ENCODE measurements at places on chromosomes 5 and 9.

DNA sequence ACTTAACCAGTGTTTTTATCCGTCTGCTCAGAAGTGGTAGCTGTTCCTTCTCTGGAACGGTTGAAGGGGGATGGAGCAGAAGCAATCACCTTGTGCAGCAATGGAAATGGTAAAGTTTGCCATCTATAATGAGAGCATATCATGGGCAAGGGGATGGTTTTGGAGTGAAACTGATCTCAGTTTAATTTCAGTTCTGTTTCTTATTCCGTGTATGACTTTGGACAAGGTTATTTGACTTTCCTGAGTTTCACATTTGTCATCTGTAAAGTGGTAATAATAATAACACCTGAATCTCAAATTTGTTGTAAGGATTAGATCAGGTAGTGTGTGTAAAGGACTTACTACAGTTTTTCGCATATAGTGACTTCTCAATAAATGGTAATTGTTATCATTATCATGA lies 106.1 kb downstream of the PCSK1 start:
- no peak for DNase-seq

DNA sequence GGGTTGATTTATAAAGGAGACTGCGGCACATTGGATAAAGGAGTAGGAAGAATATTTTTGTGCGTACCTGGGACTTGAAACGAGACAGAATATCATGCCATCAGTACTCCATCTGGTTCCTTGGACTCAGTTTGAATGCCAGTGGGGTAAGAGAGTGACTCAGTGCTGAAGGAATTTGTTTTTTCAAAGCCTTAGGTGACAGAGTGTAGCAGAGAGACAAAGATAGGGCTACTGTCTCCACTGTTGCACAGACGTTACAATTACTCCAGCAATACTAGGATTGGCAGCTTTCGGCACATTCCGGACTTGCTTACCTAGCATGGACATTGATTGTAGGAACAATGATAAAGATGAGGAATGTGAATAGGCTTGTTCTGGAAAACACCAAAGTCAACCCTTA lies 250.7 kb downstream of the KCTD16 start:
- no peak for DNase-seq

DNA sequence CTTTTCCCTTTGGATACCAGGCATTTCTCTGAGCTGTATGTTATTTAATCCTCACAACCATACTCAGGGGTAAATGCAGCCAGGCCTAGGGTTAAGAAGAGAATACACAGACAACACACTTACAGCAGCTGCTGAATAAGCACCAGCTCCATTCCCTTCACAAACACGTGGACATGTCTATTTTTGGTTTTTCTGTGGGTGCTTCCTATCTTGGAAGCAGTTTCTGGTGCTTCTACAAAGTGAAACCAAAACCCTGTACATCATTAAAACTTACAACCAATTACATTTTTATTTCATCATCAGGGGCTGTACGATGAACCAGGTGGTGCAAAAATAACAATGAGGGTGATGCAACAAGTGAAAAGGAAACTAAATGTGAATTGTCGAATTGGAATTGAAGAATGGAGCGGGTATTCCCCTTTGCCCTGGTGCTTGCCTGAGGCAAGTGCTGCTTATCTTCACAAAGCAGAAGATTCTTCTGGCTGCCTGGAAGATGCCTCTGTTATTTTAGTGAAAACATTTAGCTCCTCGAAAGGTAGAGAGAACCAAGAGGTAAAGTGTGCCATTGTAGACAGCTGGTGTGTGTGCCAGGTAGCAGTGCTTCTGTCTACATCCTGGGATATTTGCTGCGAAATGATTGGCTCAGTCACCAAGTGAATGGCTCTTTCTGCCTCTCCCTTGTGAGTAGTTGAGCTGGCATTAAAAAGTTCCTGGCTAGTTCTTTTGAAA lies 18.6 kb upstream of the IFNB1 start:
- DNase-seq: no peak

DNA sequence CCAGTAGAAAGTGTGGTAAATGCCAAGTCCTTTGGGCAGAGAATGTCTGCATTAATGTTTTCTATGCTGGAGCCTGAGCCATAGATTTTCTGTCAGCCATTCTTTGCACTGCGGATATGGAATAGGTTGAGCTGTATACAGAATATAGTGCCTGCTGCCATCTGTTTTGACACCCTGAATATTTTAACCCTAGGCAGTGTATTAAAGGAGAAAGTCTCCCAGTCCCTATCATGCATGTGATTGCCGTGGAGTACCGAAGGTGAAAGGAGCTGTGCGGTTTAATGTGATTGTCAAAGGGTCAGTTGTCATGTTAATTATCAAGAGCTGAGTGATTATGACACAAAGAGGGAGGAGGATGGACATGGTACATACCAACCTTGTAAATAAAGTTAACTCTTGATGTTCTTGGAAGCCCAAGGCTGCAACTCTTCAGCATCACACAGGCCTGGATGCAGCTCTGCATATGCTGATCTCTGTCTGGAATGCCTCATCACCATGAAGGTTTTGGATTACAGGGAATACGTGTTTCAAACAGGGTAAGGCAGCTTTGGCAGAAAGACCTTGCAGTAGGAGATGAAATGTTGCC lies 247.1 kb upstream of the ELAVL2 start:
- no peak for DNase-seq

DNA sequence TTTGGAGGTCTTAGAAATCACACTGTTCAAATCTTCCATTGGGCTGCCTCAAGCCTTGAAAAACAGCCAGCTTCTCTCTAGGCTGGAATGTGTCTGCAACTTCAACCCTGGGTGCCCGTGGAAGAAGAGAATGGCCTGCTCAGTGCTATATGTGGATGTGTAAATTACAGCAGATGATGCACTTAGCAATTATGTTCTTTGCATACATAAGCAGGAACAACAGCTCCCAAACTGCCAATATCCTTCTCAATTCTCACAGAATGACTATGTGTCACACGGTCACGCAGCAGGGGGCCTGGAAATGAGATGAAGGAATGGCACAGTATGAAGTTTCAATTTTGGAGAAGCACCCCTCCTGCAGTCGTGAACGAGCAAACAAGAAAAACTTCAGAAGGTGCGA lies 175.2 kb upstream of the SMARCA2 start:
- DNase-seq: no peak

DNA sequence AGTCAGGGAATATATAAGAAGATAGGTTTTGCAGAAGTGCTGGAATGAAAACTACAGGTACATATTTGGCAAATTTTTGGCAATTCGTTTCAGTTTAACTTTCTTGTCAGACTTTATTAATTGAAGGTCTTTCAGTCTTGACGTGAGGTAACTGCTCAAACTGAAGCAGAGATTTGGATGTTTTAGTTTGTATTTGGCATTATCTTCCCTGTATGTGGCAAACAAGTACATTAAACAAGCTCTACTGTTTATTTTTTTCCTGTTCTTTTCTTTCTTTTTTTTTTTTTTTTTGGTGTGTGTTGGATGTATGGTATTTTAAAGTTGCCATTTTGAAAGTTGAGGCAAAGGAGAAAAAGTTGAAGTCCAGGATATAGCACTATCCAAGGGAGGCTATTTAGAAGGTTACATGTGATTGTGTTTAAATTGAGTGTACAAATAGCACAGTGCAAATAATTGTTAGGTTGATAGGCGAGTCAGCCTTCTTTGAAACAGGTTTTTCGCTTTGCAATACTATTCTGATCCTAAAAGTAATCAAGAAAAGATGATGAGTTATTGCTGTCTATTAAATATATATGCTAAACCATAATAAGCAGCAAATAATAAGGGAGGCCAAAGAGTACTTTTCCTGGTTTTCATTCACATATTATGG lies 2.2 kb downstream of the PBX3 start:
- no peak for DNase-seq

- no peak for DNase-seq
Observed at GRCh38 chr5:42988568-42988967, 51.6 kb downstream of the ANXA2R start.
